NCI-H1436 (cell line): ENCODE measurements at places on chromosomes 4 and X.

DNA sequence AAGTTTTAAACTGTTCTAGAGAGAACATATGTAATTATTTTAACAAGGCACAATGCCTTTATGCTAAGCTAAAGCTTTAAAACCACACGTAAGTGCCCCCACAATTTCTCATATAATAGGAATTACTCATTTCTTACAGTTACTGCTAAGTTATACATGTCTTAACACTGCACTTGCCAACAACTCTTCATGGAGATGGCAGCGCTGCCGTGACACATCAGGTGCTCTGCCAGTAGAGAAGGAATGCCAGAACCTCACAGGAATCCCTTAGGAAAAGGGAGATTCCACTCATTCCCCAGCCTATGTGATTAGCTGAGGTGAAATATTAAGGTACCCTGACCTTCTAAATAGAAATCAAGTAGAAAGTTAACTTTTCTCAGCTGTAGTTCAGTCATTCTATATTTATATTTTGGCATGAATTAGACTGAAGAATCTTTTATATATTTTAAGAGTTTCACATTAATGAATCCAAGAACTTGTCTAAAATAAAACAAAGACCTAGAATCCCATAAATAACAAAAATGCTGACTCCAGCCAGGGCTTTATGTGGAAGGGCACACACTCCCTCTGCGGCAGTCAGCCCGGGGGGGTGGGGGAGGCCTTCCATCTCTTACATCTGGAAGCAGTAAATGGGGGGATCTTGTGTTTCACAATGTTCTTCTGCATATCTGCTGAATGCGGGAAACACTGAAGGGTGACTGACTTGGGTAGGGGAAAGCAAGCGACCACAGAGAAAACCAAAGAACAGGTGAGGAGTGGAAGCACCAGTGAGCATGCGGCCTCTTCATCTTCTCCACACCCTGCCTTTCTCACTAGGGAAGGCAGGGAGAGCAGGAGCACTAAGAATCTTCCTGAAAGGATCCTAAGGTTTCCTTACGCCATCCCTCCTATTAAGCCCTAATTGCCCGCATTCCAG lies 23.7 kb downstream of the ACSL1 start:
- no peak for DNase-seq

GRCh38 chrX:132022198-132022966 lies 720 bp upstream of the STK26 start:
- no peak for DNase-seq

GRCh38 chrX:107683124-107683895 lies 55.0 kb downstream of the PRPS1 start:
- DNase-seq: no peak

DNA sequence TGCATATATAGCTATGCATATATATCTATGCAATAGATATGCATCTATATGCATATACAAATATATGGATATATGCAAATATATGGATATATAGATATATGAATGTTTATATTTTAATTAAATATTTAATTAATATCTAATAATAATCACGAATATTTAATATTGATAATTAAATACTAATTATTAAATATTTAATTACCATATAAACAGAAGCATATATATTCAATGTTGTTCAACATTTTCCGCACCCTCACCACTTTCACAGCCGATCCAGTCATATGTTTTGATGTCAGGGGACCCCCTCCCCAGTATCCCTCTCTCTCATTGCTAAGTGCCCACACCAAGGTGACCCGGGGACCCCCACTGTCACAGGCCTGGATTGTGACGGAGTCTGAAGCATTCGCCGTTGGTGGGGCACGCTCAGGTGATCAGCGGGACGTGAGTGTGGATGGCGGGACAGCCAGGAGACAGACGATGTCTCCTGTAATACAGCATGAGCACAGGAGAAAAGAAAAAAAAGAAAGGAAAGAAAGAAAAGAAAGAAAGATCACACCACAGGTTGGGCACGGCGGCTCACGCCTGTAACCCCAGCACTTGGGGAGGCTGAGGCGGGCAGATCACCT lies 199.7 kb downstream of the CRLF2 start:
- DNase-seq: no peak

DNA sequence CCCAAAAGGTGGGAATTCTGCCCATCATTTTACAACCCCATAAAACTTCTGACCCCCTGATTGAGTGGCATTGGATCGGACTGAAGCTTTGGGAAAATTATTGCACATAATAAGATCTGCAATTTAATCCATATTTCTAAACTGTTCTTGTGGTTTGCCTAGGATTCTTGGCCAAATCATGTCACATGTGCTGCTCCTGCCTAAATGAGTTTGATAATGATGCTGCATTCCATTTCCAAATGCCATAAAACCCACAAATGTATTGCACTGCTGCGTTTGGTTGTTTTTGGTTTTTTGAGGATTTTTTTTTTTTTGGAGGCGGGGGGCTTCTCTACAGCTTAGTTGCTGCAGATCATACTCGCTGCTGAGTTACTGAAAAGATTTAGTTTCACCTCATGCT lies 153.6 kb downstream of the QDPR start:
- no peak for DNase-seq
